ENCODE measurements at places on chromosomes 2 and 18.

DNA sequence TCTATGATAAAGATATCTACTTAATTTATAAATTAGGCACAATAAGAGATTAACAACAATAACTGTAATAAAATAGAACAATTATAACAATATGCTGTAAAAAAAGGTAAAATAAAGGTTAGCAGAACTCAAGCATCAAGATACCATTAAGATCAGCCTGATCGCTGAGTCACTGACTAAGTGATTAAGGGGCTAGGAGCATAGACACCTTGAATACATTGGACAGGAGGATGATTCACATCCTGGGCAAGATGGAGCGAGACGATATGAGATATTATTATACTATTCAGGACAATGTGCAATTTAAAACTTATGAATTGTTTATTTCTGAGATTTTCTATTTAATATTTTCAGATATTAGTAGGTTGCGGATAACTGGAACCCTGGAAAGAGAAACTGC is 1277.8 kb upstream of the ZEB2 start:
- DNase-seq, result no peak

DNA sequence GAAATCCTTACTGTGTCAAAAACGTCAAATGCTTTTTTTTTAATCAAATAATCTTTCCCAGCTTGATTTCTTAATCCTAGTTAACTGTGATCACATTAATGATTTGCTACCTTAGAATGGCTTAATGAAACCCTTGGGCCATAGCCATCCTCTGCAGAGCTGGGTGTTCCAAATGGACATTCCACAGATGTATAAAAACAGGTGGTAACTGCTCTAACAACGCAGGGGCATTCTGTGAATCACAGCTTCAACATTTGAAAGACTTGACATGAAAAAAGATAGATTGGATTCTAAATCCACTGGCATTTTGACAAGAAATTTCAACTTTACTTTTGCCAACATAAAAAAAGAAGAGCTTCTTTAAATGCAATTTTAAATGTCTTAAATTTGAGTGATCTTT is 69.8 kb upstream of the RASGRP3 start:
- no peak for DNase-seq

GRCh38 chr2:71611247-71611646 is 157.9 kb downstream of the DYSF start:
- DNase-seq, result no peak

DNA sequence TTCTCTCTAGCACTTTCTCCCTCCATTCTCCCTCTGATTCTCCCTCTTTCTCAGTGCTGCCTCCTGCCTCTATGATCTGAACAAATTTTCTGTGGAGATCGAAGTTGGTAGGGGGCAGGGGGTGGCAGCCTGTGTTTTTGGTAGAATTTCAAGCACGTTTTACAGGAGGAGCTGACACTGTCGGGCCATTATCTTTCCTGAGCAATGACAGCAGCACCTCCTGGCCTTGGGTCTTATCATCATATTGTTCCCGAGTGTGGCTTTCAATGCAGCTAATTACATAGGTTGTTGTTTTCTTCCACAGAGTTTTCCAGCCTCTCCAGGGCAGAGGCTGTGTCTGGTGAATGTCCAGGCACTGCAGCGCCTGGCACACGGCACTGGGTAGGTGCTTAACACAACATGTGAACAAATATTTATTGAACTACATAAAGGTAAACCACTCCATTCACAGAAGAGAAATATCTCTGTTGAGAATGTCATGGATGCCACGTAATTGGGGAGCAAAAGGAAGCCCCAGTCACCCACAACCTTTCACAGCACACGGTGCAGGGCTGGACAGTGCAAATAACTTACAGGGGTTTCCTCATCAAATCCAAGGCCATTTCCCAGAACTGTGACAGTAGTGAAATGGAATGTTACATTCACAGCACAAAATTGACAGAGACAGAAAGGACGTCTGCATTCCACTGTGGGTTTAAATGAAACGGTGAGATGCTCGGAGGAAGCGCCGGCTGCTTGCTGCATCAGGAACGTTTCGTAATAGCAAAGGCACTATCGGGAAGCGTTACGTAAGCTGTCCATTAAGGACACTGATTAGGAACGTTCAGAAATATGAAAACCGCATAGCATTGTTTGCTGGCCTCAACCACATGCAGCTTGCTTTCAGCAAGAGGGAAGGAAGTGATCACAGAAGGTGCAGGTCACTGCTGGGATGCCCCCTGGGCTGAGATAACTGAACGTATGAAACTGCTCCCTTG is 6.5 kb upstream of the KCNG2 start:
- DNase-seq, result peak; percentile 39

- DNase-seq, result no peak
These were observed 37.5 kb upstream of the ANXA4 start for GRCh38 chr2:69704446-69704845.

- DNase-seq, result no peak
These were observed 156.1 kb upstream of the TRIB2 start for GRCh38 chr2:12560618-12561017.

DNA sequence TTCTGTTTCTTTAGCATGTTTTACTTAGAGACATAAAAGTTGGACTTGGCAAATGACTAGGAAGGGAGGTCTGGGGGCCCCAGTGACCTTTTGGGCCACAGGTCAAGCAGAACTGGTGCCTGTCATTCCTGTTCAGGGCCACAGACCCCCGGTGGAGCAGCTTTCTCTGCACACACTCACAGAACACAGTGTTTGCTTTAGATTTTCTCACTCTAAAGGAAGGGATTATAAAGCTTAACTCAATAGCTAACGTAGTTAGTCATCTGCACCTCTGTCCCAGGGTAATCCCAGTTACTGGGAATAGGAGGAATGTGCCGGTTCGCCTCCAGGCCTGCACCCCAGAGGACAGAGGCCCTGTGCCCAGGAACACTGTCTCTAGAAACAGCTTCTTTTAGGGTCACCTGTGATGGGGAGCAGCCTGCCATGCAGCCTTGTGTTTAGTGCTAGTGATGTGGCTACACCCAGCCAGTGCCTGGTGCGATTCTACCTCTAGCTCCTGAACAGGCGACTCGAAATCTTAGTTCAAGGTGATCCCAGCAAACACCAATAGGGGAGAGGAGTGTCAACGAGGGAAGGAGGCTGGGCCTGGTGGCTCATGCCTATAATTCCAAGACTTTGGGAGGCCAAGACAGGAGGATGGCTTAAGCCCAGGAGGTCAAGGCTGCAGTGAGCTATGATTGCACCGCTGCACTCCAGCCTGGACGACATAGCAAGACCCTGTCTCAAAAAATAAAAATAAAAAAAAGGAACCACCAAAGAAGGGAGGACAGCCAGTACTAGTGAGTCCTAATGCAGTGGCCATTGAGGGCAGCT is 11.6 kb downstream of the SPATA3 start:
- DNase-seq, result no peak

- DNase-seq, result no peak
These were observed 442.1 kb upstream of the TCF4 start for GRCh38 chr18:56030060-56030459.

DNA sequence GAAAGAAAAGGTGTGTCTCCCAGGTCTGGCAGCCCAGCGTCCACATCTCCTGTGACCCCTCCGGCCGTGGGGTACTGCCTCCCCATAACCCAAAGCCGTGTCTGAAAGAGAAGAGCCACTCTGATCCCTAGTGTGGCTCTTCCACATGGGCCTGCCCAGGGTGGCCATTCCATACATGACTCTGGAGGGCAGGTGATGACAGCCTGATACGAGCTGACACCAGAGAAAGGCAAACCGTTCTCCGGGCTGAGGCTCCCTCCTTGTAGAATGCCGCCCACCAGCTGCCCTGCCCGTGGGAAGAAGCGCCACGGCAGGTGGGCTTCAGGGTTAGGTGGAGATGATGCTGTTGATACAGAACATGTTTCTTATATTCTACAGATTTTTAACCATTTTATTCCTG is 451.6 kb upstream of the SALL3 start:
- DNase-seq, result no peak

DNA sequence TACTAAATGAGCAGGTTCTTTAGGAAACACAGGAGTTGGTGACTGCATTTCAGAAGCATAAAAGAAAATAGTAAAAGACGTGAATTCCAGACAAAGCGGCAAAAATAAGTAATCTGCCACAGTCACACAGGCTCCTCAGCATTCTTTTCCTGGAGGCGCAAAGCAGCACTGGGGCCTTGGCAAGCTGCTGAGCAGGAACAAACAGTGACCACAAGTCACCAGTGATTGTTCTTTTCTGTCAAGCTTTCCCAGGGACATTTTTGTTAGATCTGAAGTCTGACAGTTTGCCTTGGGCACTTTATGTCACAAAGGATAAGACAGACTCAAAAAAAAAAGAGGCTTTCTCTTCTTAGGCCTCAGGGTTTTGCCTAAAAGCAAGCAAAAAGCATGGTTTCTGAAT is 216.2 kb downstream of the CDH20 start:
- no peak for DNase-seq

DNA sequence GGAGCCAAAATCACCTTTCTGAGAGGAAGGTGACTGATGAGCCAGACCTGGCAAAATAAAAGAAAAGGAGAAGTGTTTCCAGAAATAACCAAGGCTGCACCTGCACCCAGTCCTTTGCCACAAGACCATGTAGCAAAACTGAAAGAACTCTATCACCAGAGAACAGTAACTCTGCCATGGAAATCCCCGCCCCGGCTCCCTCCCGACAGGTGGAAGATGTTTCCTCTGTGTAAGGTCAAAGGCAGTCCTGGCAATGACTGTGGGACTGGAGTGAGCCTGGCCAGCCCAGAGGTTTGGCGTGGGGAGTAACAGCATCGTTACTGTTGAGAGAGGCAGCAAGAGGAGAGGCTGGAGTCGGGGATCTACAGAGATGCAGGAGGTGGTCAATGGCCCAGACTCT is 42.3 kb downstream of the SPRED2 start:
- DNase-seq, result no peak

DNA sequence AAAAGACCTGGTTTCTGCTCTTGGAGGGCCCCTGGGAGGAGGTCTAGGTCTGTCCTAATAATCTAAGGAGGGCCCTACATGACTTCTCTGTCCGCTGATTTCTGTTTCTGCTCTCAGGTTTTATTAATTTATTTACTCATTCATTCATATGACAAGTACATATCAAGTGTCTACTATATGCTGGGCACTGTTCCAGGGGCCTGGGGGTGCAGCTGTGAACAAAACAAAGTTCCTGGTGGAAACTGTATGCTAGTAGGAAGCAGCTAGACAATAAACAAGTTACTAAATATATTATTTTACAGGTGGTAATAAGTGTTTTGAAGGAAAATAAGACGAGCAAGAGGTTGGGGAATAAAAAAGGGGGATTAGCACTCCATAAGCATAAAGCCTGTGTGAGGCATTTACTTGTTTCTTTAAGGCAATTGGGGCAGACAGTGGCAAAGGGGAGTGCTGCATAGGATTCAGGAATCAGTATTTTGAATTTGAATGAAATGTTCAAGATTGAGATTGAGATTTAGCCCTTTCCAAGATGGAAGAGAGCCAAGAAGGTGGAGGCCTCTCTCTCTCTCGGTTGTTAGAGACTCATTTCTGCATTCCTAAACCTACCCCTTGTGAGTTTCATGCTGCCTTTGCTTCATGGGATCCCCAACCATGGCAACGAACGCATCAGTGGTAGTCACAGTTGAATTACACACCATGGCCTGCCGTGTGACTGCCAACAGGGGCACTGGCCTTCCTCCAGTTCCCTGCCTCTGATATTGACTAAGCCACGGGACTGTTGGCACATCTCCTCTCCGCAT is 28.3 kb downstream of the DRC1 start:
- peak; percentile 50 for DNase-seq

DNA sequence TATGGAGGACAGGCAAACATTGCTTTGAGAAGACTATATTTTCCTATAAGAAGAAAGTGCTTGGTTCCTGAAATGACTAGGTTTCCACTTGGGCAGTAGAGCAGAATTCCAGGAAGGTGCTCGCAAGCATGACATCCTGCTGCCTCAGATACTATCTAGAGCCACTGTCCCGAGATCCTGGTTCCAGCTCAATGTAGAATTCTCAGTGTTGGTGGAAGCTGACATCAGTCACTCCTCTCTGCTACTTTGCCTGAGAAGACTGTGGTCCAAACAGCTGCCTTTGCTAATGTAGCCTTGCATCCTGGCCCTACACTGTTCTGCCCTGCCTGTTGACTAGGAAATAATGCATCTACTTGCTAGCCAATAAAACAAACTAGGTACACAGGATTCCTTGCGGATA is 50.0 kb upstream of the ITGA6 start:
- DNase-seq, result no peak

DNA sequence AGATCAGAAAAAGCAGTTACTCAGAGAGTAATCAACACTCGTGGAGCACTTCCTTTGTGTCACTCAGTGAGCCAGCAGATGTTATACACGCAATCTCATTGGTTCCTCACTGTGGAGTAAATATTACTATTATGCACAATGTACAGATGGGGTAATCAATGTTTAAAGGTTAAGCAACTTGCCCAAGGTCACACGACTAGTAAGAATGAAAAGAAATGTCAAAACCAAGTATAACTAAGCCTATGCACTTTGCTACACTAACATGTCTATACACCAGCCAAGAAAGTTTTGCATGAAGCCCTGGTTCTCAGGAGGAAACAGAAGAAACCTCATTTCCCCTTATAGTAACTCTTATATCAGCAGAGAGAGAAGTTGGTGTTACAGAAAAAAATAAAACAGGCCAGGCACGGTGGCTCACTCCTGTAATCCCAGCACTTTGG is 5.4 kb downstream of the METTL21A start:
- DNase-seq, result no peak

- no peak for DNase-seq
These were observed 77.0 kb downstream of the SMIM21 start for GRCh38 chr18:75350512-75350839.

DNA sequence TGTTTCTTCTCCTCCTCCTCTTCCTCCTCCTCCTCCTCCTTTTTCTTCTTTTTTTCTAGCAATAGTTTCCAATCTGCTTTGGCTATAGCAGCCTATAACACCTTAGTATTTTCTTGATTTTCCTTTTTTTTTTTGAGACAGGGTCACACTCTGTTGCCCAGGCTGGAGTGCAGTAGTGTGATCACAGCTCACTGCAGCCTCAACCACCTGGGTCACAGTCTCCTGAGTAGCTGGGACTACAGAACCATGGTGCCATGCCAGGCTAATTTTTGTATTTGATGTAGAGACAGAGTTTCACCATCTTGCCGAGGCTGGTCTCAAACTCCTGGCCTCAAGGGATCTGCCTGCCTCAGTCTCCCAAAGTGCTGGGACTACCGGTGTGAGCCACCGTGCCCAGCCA is 10.7 kb upstream of the THNSL2 start:
- DNase-seq, result no peak

DNA sequence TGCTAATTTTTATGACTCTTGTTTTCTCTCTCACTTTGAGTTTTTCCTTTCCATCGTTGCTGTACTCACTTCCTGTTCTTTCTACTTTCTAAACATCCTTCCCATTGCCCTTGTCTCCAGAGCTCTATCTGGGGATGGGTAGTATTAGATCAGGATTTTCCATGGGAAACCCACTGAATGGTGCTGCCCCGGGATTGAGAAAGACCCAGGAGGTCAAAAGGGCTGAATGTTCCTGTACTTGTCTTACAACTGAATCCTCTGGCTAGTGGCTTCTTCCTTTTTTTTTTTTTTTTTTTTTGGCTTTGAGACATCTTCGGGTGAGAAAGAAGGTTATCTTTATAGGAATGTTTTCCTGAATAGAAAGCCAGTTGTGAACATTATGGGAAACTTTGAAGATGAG is 364.8 kb upstream of the SLC14A2 start:
- no peak for DNase-seq

Data from left ventricle myocardium inferior (tissue), 1 donor.